ENCODE measurements at places on chromosomes 1 and 21.

DNA sequence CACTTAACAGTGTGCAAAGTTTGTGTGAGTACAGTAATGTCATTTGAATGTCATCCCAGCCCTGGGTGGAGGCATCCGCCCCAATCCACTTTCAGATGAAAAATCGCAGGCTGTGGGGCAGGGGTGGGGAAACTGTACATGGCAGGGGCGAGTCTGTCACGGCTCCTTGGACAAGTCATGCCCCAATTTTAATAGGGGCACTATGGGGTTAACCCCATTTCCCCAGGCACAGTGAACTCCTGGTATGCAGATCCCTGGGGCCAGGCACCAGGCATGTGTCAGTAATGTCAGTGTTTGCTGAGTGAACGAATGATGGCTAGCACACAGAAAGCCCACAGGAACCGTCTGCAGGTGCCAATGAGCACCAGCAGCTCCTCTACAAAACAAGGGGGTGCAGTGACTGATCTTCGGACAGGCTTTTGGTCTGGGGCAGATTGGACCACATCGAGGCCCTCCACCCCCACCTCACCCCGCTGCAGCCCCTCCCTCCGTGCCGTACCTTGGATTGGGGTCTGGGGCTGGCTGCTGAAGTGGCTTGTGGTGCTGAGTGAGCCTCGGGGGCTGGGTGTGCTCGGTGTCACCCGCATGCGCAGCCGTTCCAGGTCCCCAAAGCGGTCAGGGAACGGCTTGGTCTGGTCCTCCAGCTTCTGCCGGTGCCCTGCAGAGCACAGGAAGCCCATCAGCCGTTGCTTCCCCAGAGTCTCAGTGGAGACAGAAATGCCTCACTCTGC, 23.2 kb downstream of the RUNX3 start:
- no peak for DNase-seq

GRCh38 chr1:91283421-91283726, 121.3 kb downstream of the HFM1 start:
- no peak for DNase-seq

DNA sequence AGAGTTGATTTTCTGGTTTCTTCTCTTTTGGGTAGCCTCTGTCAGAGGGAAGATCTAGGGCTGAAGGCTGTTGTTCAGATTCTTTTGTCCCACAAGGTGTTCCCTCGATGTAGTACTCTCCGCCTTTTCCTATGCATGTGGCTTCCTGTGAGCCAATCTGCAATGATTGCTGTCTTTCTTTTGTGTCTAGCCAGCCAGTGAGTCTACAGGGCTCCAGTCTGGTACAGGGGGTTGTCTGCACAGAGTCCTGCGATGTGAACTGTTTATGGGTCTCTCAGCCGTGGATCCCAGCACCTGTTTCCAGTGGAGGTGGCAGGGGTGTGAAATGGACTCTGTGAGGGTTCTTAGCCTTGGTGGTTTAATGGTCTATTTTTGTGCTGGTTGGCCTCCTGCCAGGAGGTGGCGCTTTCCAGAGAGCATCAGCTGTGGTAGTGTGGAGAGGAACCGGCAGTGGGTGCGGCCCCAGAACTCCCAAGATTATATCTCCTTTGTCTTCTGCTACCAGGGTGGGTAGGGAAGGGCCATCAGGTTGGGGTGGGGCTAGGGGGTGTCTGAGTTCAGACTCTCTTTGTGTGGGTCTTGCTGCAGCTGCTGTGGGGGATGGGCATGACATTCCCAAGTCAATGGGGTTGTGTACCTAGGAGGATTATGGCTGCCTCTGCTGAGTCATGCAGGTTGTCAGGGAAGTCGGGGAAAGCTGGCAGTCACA, 81.3 kb upstream of the C21orf91 start:
- no peak for DNase-seq

DNA sequence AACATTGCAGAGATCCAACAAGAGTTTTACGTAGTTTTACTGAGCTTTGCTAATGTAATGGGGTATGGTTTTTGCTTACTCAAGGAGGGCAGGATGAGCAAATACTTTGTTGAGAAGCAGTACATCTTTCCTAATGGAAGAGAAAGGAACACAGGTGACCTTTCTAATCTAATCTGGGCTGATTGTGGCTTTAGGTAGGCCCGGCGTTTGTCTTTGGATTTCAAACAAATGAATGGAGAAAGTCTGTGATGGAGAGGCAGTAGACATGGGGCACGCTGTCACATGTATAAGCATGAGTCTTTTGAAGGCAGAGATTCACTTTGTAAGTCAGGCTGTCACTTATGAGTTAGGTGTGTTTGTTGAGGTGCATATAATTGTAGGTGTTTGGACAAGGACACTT, 1.7 kb downstream of the PLEKHM2 start:
- no peak for DNase-seq

DNA sequence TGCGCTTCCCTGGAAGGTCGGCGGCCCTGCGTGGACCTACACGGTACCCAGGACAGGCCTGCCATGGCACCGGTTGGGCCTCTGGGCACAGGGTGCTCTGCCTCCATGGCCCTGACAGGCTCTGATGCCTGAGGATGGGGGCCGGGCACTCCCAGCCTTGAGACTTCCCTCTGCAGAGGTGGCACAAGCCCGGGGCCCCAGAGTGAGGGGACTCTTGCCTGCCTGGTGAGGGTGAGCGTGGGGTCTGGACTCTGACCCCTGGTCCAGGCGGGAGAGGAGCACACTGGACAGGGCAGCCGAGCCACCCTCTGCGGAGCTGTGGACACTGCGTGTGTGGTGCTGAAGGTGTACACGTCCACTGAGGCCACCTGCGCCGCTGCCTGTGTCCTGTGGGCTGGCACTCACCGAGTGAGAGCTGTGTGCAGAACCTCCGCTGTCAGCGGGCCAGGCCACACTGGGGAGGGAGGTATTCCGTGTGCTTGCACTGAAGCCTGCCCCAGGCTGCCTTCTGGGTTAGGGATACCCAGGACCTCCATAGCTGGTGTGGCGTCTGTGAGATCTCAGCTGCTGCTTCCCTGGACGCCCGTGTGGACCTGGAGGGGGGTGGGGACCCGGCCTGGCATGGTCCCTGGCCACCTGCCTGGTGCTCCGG, 10.4 kb downstream of the SKI start:
- DNase-seq, result no peak

DNA sequence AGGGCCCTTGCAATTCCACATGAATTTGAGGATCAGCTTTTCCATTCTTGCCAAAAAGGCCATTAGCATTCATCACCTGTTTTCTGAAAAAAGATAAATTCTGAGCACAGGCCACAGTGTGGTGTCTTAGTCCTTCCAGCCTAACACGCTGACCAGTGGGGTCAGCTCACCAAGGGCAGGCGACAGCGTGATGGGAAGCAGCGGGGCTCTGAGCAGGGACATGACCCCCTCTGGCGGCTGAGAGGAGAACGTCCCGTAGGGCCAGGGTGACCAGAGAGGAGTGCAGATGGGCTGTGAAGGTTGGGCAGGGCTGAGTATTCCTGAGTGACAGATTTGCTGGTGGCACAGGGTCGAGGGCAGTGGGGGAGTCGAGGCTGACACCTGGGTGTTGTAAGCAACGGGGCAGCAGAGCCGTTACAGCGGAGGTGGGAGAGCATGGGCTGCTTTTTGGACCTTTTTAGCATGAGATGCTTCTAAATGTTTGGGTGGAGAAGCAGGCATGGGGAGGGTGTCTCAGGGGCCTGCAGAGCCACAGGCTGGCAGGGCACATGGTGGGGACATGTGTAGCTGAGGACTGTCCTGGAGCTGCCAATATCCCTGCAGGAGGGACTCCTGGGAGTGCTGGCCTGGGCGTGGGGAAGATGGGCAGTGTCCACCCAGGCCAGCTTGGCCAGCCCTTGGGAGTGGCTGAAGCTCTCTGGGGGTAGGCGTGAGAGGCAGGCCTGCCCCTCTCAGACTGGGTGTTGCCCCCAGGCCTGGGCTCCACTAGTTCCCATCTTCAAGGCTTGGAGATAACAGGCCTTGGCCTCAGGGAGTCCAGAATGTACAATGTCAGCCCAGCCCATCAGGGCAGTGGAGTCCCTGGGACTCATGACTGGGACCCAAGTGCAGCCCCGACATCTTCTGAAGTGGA, 8.6 kb upstream of the CALML6 start:
- DNase-seq, result peak; percentile 90

DNA sequence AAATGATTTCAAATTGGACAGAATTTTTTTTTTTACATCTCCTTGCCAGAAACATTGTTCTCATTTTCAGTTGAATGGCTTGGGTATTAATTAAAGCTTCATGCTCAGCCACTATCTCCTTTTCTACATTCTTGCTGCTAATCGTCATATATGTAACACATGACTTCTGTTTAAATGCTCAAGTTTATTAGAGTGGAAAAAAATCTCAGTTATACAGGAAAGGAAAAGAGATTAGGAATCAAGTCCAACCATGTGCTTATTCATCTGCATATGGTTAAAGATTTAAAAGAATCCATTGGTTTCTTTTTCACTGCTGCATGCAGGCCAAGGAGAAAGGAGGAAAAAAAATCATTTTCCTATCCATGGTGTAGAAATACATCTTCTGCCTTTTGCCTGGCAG, 47.3 kb upstream of the CNN3 start:
- no peak for DNase-seq

- DNase-seq, result no peak
Measured at GRCh38 chr1:232878086-232878485, 72.3 kb upstream of the NTPCR start.

DNA sequence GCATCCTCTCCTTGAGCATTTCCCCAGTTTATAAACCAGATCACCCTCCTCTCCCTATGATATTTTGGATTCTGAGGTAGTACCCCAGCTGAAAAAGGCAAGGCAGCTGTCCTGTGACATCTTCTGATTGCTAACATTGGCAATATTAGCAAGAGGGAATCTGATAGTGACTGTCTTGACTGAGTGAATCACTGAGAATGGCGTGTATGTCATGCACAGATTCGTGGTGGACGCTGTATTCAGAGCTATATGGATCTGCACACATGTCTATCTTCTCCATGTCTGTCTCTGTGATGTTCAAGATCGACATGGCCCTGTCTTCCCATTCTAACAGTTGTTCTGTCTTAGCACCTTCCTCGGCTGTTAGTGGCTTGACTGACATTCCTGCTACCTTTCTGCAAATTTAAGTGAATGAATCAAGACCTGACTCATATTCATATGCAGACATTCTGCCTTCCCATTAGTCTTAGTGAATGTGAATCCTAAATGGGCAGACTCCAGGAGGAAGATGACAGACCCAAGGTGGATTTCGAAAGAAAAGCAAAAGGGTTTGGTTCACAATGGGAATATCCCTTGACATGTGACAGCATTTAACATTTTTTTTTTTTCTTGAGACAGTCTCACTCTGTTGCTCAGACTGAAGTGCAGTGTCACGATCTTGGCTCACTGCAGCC, 97.7 kb downstream of the PGBD5 start:
- DNase-seq, result no peak

DNA sequence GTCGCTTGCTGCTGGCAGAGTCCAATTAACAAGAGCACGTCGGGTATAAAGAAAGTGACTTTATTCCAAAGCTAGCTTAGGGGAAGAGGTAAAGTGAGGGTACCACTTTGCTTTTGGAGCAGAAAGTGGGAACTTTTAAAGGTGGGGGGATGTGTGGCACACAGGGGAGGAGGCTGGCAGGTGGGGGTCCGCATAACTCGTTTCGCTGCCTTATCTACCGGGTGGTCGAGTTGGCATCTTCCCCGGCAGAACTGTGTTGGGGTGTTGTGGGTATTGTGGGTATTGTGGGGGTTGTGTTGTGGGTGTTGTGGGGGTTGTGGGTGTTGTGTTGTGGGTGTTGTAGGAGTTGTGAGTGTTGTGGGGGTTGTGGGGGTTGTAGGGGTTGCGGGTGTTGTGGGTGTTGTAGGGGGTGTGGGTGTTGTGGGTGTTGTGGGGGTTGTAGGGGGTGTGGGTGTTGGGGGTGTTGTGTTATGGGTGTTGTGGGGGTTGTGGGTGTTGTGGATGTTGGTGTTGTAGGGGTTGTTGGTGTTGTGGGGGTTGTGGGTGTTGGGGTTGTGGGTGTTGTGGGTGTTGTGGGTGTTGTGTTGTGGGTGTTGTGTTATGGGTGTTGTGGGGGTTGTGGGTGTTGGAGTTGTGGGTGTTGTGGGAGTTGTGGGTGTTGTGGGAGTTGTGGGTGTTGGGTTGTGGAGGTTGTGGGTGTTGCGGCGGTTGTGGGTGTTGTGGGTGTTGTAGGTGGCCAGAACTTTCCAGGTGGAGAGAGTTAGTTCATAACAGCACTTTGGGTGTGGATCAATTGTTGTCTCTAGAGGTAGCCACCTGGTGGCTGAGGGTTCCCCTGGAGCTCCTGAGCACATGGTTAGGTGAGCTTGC, 52.7 kb downstream of the AGPAT3 start:
- DNase-seq, result no peak

DNA sequence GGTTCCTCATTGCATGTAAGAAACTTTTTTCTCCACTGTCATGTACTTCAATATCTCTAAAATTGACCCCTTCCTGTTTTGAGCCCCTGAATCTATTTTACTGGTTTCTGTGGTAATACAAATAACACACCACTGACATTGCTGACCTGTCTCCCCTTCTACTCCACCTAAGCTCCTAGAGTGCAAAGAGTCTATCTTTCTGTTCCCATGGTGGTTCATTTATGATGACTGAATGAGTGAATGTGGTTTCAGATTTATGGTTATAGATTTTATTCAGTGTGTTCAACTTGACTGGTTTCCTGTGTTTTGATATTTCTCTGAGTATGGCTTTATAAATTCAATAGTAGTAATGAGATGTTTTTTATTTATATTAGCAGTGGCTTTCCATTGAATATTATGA, 127.7 kb downstream of the MAGI3 start:
- DNase-seq, result no peak

Data from pons (tissue), 1 donor.